ENCODE measurements at places on chromosomes 16 and 17.

DNA sequence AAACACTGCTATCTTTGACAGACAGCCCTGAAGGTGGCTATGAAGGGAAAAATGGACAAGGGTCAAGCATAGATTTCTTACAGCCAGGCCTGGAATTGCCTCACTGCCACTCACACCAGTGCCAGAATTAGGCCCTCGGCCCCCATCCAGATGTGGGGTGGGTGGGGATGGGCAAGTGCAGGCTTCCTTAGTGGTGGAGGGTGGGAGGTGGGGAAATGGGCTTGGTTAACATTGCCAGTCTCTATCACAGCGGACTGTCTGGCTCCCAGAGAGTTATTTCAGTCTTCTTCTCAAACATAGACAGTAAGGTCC lies 24.9 kb downstream of the B9D1 start:
- no peak for DNase-seq

DNA sequence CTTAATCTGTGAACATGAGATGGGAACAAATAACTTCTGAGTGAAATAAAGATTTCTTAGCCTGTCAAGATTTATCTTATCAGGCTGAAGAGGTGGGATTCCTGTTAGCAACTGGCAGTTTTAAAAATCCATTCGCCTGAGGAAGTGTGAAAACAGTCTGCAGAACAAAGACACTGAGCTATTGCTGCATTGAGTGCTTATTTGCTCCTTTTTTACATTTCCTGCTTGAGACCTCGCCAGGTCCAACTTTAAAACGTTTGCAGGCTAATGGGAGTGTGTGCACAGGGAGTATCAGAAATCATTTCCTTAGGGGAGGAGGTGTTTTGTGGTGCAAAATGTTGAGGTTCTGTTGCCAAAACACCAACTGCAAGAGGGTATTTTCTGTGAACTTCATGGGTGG lies 957.8 kb upstream of the RBFOX1 start:
- DNase-seq, result no peak

GRCh38 chr16:89135166-89135565 lies 36.4 kb upstream of the CDH15 start:
- DNase-seq, result no peak

- no peak for DNase-seq
These were observed 19.0 kb downstream of the CENPX start for GRCh38 chr17:82003411-82004381.

DNA sequence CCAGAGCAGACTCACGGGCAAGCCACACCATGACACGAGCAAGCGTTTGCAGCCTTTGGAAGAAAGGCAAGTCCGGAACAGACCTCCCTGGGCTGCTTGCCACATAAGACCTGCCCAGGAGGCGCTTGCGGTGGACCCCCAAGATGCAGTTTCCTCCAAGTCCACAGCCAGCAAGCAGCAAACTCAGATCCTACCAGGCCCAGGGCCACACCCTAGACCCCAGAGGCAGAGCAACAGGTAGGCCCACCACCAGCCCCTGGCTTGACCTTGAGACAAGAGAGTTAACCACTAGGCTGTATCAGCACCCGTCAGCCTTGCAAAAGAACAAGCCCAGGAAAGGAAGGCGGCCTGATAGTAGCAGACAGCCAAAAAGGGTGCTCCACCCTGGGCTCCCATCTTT lies 2.3 kb downstream of the FAAP100 start:
- no peak for DNase-seq

DNA sequence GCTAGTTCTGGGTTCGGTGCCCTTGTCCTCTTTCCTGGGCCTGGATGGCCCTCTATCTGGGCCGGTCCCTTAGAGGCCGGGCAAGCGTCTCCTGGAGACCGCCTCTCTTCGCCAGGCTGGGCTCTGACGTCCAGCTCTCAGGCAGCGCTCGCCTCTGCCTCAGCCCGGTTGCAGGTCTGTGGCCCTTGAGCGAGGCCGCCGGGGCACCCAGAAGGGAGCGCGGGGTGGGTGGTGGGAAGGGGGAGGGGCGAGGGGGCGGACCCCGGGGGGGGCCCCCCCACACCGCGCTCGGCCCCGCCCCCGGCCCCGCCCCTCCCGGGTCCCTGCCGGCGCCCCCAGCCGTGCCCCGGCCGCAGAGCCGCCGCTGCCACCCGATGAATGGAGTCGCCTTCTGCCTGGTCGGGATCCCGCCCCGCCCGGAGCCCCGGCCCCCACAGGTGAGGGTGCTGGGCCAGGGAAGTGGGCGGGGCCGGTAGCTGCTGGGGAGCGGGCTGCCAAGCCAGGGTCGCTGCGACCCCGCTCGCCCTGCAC lies at the start of gene ARHGAP23:
TSS of gene ARHGAP23 (plus strand) at position 353 of the 531 bp plus-strand sequence. CDS start at position 375, 22 bp downstream.
- DNase-seq, result no peak

GRCh38 chr16:1381612-1382406 lies 30.1 kb downstream of the GNPTG start:
- no peak for DNase-seq

DNA sequence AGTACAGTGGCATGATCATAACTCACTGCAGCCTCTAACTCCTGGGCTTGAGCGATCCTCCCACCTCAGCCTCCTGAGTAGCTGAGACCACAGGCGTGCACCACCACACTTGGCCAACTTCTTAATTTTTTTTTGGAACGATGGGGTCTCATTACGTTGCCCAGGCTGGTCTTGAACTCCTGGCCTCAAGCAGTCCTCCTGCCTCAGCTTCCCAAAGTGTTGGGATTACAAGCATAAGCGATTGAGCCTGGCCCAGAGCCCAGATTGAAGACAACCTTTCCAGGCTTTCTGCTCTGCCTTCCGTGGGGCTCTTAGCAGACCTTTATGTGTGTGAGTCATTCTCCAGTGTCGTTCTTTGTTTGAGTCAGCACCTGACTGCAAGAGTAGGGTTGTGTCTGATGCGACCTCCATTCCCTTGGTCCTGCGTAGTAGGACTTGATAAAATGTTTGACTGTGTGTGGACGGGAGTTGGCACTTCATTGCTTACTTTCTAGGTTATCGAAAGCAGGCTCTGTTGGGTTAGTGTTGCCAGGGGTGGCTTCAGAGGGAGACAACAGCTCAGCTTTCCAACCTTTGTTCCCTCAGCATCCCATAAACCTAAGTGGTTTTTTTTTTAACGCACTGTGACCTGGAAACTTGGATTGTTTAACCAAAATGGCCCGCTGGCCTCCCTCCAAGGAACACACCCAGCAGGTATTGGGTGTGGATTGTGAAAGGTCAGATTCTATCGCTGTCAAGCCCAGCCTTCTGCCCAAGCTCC lies 26.4 kb downstream of the EEF2K start:
- no peak for DNase-seq

DNA sequence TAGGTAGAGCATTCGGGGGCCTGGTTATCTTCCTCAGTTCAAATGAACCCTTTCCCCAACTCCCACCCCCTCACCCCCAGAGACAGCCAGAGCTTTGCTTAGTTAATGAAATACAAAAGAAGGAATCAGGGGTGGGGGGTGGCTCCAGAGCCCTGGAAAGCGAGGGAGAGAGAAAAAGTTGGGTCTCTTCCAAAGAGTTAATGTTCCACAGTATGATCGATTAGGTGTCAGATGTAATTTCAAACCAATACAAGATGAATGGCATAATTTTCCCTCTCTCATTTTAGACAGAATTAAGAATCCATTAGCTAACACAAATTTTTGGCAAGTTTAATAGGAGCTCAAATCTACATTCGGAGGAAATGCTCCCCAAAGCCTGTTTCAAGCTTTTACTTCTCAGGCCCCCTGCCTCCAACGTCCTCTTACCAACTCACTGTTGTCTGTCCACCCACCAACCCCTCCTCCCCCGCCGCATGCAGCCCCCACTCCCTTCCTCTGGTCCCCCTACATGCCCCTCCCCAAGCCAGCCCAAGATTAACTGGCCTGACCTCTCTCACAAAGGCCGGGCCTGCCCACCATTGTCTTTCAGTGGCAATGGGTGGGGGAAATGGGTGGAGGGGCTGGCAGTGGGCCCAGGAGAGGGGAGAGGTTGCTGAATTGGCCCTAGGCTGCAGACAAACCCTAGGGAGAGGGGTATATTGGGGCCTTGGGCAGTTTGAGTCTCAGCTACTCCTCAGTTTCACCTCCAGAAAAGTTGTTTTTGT lies 28.2 kb downstream of the NEUROD2 start:
- DNase-seq, result no peak

GRCh38 chr16:72287649-72288048 lies 115.7 kb upstream of the PMFBP1 start:
- DNase-seq, result no peak

GRCh38 chr17:82989881-82990280 lies 89.5 kb upstream of the METRNL start:
- DNase-seq, result no peak

DNA sequence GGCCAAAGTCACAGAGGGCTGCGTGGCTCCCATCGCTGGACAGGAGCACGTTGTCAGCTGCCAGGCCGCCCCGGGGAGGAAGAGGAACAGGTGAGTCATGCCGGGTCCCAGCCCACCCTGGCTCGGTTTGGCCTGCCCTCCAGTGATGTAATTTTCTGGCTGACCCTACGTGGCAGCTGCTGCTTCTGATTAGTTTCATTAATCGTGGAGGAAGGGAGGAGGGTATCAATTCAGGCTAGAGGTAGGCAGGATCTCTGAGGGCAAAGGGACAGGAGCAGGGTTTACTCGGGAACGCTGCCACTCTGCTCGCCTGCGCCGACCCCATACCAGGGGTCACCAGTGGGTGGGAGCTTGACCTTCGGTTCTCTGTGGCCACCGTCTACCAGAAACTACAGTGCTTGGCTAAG lies 11.7 kb upstream of the SPATA32 start:
- no peak for DNase-seq

- no peak for DNase-seq
These were observed 29.9 kb upstream of the CLEC18B start for GRCh38 chr16:74450967-74451760.

GRCh38 chr17:72875361-72875760 lies 217.1 kb downstream of the SLC39A11 start:
- no peak for DNase-seq

DNA sequence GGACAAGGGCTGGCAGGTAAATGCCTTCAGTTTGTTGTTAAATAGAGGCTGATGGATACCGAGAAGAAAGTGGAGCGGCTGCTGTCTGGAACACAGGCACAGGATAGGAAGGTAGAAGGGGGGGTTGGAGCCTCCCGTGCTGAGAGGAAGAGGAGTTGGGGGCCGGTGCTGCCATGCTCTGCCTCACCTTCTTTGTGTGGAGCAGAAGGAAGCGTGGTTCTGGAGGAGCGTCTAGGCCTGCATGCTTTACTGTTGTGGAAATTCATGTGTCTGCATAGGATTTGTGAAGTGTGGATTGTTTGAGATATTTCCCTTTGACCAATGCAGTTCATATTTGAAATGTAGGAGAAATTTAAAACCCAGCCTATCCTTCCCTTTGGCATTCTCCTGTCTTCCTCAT lies 52.3 kb downstream of the FOXK2 start:
- DNase-seq, result no peak

GRCh38 chr17:60392042-60392844 lies at the start of gene USP32:
TSS of gene USP32 (minus strand) at chr17:60392133. CDS start at chr17:60391939, 194 bp downstream.
- peak; percentile 89 for DNase-seq

DNA sequence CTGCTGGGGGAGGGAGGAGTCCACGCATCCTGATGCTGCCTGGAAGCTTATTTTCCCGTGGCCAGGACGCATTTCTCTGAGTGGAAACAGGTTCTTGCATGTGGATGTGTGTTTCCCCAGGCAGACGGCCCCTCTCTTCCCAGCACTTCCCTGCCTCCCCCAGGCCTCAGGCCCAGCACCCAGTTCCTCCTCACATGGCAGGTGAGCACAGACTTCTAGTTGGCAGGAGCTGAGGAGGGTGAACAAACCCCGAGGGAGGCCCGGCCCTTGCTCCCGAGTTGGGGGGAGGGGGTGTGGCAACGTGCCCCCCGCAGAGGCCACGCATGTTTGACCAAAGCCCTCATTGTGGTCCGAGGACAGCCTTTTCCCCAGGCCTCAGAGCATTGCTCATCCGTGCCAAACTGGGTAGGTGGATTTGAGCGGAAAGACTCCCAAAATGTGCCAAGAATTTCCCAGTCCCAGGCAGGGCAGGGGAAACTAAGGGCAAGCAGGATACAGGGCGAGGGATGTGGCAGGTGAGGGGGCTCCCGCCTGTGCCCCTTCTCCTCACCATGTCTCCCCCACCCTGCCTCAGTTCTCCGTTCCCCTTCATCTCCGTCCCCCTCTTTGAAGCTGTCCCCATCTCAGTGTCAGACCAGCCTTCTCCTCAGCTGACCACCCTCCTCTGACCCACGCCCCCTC lies 1.5 kb upstream of the SPEM1 start:
- DNase-seq, result no peak

DNA sequence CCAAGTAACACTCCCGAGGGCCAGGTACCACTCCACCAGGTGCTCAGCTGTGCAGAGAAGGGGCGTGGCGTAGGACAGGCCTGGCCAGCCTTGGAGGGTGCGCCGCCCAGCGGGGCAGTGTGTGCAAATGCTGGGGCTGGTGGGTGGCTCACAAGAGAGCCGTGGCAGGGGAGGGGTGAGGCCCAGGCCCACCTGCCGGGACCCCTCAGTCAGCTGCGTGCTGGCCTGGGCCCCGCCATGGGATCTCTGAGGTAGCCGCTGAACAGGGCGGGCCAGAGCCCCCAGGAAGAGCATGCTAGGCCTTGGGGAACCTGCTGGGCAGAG lies 8.8 kb downstream of the TPSG1 start:
- DNase-seq, result no peak

DNA sequence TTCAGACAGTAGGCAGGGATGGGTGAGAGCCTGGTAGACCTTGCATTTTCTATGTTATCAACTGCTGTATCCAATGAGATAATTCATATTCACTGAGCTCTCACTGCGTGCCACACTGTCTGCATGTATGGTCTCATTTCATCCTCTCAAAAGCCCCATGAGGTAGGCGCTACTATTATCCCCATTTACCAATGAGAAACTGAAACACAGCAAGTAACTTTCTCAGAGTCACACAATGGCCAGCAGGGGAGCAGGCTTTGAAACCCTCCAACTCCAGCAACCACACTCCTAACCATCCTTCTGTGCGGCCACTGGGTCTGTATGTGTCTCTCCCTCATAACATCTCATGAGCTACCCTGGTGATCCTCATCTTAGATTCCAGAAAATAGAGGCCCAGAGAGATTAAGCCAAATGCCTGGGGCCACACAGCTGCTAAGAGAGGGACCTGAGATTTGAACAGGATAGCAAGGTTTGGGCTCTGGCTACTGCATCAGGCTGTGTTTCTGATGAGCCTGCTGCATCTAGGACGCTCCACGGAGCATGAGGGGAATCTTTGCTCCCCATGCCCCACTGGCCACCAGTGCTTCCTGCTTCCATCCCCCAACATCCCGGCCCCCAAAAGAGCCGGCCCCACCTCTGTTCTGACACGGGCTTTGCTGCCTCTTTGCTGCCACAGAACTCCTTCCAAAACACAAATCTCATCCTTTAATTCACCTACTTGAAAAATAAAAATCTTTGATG lies 3.2 kb downstream of the CCR7 start:
- no peak for DNase-seq

DNA sequence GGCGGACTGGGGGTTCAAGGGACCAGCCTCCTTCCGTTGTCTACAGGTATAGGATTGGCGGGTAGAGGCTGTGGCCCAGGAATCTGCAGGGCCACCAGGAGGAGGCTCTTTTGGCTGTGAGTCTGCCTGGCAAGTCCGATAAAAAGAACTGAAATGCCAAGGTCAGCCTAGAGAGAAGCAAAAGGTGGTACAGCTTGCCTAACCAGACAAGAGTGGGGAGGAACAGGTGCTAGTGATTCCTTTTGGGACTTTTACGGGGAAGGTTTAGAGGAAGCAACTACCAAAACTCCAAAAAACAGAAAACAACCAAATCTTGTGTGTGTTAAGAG lies 5.6 kb upstream of the EVPL start:
- no peak for DNase-seq

All from nucleus accumbens (tissue), 56 donors.